Activated CD4-positive, alpha-beta T cell treated with anti-CD3 and anti-CD28 coated beads for 4 hours (primary cell): ENCODE measurements at places on chromosomes 7 and 10.

- no peak for DNase-seq
Observed at GRCh38 chr10:11949152-11949551, 93.5 kb downstream of the UPF2 start.

DNA sequence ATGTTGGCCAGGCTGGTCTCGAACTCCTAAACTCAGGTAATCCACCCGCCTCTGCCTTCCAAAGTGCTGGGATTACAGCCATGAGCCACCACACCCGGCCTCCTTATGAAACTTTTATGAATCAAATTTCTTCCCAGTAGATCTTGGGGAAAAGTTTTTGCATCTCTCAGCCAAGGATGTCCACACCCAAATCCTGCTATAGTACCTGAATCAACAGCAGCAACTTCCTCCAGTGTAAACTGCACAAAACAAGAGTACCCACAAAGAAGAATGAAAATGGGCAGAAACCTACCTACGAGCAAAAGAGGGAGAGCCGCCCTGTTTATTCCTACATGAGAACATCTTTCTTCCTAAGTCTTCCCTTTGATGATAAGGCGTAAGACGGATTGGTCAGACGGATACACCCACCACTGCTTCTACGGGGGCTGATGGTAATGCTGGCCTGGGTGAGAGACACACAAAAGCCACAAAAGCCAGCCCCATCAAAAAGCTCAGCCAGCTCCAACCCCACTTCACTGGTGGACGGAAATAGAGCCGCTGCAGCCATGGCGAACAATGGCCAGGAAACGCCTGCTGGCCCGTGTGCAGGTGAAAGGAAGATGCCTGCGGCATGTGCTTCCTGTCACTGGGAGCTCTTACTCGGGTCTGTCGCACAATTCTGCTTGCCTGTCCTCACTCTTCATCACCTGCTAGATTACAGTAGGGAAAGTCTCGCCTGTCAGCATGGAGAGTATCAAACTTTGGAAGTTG is 10.4 kb downstream of the JCAD start:
- DNase-seq = no peak

DNA sequence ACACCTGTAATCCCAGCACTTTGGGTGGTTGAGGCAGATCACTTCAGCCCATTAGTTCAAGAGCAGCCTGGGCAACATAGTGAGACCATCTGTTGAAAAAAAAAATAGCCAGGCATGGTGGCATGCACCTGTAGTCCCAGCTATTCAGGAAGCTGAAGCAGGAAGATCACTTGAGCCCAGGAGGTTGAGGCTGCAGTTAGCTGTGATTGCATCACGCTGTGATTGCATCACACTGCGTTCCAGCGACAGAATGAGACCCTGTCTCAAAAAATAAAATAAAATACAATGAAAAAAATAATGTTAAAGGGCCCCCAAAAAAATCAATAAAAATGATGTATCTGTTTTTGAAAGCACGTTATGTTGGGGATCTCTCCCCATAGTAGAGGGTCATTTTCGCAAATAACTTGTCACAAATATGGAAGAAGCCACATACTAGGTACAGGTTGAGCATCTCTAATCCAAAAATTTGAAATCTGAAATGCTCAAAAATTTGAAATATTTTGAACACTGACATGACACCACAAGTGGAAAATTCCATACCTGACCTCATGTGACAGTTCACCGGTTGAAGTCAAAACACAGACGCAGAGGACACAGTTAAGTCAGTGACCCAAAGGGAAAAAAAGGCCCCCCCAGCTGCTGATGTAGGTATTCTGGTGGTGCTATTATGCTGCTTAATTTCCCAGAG is 9.5 kb downstream of the CISD1 start:
- DNase-seq = no peak

GRCh38 chr10:102669206-102670064 is 25.2 kb downstream of the TRIM8 start:
- no peak for DNase-seq

DNA sequence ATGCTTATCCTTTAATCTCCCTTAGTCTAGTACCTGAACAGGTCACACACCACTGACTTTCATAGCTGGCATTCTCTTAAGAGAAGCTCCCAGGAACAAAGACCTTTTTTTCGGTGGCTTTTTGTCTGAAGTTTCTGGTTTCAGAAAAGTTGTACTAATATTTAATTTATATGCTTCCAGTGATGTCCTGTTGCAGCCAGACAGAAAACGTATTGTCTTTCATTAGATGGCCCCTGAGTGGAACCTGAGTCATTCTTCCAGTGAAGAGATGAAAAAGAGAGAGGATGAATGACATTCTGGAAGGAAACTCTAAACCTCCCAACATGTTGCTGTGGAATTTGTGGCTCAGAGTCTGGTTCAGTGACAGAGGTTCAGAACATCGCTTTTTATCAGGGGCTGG is 274.8 kb upstream of the TAC1 start:
- DNase-seq = no peak

DNA sequence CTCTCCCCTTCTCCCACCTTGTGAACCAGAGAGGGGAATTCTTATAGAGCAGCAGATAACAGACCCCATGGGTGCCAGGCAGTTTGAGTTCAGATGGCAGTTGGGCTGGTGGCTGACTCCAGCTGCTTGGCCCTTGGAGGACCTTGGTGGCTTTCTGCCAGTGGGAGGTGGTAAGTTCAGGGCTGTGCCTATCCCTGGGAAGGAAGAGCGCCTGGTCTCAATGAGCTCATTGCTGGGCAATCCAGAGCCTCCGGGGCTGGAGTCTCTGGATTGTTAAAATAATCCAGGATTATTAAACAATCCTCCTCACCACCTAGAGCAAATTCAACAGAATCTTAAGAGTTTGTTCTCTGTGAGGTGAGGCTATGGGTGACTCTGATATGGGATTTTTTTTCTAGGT is 105.2 kb downstream of the FANK1 start:
- DNase-seq = no peak

GRCh38 chr10:53664282-53665019 is 891.9 kb upstream of the MBL2 start:
- no peak for DNase-seq

DNA sequence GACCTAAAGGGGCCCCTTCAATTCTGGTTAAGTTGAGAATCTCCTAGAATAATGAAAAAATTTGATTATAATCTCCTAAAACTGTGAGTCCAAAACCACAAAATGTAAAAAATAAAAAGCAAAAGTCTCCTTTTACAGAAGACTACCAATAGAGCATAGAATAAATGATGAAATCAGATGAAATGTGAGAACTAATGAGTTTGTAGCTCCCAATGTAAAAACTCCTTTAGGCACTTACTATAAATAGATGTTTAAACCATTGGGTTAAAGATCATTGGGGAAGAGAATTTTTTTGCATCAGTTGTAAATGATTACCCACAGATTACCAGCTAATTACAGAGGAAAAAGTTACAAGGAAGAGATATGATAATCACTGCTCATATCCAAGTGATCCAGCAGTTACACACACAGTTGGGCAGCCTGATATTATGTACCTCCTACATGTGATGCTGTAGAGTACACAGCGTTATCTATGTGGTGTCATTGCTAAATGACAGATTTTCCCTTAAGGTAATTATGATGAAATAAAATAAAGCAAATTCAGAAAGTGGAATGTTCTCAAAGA is 282.7 kb upstream of the SEMA3D start:
- DNase-seq = no peak

- no peak for DNase-seq
Observed at GRCh38 chr10:72523062-72523461, 102.8 kb downstream of the MICU1 start.

DNA sequence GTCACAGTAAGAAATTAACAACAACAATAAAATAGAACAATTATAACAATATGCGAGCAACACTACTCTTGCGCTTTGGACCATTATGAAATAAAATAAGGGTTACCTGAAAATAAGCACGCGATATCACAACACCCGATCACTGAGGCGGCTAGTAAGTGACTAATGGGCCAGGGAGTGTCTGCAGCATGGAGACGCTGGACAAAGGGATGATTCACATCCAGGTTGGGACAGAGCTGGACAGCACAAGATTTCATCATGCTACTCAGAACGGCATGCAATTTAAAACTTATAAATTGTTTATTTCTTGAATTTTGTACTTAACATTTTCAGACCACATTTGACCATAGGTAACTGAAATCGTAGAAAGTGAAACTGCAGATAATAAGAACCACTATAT is 15.6 kb downstream of the HIBADH start:
- no peak for DNase-seq

DNA sequence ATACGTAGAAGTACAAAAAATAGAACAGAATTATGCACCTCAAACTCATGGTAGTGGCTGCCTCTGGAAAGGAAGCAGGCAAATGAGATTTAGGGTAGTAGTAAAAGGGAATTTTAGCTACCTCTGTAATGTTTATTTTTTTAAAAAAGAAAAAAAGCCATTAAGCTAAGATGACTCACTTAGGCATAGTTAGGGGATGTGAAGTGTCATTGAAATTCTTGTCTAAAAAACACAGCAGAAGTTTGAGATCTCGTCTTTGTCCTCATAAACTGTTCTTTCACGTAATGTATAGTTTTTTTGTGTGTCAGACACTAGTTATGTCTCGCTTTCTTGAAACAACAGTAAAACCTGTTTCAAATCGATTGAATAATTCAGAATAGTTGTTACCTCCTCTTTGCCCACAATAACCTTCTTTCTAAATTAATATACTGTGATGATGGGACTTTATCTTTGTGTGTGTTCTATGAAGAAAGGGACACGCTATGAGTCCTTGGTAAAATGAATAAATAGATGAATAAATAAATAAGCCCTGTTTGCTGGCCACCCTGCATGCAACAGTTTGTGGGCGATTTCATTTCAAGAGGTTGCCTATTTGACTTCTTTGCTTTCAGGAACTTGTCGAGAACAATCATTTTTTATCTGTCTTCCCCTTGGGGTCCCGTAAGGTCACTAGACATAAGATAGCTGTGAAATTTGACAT is 14.5 kb upstream of the FBXW4 start:
- DNase-seq = no peak

GRCh38 chr7:38881947-38882684 is 26.9 kb downstream of the VPS41 start:
- DNase-seq = no peak

DNA sequence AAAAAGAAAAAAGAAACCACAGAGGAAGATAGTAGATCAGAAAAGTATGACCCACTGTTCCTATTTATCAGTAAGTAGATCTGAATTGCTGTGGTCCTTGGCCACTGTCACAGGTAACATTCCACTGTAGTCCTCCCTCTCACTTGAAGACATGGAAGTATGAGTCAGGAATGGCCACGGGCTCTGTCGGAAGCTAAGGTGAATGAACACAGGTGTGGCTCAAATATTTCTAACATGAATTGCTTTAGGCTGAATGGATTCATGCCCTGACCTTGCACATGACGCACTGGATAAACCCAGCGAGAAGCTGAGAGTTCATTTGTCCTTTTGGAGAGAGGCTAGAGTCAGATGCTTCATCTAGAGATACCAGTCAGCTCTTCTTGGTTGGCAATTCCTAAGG is 224.5 kb upstream of the SP8 start:
- no peak for DNase-seq

DNA sequence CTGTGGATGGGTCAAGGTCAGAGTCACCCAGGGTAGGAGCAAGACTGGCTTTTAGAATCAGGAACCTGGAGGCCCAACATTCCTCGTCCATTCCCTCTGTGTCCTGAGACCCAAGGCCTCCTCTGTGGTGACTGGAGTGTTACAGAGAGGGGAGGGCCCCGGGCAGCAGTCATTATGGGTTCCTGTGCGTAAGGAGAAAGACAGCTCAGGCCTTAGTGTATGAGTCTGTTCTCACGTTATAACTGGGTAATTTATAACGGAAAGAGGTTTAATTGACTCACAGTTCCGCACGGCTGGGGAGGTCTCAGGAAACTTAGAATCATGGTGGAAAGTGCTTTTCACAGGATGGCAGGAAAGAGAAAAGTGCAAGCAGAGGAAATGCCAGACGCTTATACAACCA is 422.3 kb downstream of the TCERG1L start:
- no peak for DNase-seq

- DNase-seq = no peak
Observed at GRCh38 chr7:108045669-108046068, 42.7 kb upstream of the LAMB1 start.

DNA sequence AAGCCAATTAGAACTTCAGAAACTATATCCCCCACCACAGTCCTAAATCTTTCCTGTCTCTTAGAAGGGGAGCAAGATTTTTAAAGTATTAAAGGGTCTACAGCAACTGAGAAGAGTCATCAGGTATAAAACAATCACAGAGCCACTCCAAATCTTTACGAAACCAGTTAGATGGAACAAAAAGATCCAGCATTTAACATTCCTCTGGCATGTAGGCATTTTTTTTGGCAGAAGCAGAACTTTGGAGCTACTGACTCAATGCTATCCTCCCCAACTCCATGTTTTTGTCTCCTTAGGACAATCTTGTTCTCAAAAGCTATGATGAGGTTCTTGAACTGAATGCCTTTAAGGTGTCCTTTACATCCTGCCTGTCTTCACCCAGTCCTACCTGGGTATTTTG is 333.3 kb downstream of the PRPF18 start:
- no peak for DNase-seq

DNA sequence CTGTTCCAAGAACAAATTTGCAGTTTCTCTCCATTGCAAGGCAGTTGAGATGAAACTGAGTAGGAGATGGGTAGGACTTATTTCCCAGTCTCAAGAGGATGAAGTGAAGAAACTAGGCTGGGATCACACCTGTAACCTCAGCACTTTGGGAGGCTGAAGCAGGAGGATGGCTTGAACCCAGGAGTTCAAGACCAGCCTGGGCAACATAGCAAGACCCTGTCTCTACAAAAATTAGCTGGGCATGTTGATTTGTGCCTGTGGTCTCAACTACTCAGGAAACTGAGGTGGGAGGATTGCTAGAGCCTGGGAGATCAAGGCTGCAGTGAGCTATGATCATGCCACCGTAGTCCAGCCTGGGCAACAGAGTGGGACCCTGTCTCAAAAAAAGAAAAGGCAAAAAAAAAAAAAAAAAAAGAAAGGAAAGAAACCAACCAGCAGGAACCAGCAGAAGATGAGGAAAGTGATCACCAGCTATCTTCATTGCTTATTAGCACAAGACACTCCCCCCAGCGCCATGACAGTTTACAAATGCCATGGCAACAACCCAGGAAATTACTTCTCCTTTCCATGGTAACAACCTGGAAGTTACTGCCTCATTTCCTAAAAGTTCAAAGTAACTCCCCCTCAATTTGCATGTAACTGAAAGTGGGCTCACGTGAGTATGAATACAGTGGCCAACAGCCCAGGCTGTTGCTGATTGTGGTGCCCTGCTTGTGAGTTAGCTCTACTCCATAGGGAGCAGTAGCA is 18.3 kb upstream of the ST8SIA6 start:
- DNase-seq = no peak

- DNase-seq = no peak
Observed at GRCh38 chr7:32658467-32658869, 163.2 kb downstream of the AVL9 start.

DNA sequence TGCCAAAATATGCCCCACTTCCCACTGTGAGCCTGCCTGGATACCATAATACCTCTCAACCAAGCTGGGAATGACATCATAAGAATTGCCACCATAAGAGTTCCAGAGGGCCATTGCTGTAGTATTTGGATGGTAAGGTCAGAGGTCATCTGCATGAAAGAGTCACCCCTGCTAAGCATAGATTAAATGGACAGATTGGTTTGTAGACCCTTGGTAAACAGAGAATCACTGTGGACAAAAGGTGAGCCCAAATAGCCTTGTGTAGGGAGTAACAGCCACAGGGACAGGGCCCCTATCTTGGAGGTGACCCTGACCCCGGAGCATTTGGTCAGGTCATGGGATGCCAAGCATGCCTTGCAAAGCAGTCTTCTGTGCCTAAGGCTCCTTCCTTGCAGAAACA is 129.7 kb downstream of the GPAM start:
- DNase-seq = no peak
